ENCODE measurements at places on chromosomes 7 and 10.
A peak's percentile ranks its signal among the peaks of the same experiment; 100 is the strongest.

DNA sequence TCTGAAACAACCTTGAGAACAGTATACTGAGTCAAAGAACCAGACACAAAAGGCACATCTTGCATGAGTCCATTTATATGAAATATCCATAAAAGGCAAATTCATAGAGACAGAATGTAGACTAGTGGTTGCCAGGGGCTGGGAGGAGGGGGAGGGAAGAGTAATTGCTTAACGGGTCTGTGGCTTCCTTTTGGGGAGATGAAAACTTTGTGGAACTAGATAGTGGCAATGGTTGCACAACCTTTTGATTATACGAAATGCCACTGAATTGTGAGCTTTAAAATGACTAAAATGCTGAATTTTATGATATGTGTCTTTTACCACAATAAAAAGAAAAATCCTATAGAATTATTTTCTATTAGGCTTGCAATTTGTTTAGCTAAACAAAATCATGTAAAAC, 16.8 kb downstream of the ADRB1 start:
- DNase-seq = no peak

DNA sequence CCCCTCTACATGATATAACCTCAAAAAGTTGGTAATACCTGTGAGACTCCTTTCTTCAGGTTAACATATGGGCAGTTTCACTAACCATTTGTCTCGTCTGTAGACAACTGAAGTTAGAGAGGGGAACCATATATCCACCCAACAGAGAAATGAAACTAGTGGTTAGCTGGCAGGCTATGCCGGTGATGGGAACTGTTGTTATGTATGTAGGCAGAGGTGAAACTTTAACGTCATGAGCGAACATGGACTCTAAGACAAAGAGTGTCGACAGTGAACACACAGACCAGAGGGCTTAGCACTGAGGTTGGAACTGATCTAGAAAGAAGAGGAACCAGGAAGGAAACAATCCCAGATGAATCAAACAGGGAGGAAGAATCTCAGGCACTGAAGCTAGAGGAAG, 112.4 kb downstream of the ELMO1 start:
- no peak for DNase-seq

GRCh38 chr7:49294611-49295010, 370.3 kb downstream of the CDC14C start:
- DNase-seq = no peak

DNA sequence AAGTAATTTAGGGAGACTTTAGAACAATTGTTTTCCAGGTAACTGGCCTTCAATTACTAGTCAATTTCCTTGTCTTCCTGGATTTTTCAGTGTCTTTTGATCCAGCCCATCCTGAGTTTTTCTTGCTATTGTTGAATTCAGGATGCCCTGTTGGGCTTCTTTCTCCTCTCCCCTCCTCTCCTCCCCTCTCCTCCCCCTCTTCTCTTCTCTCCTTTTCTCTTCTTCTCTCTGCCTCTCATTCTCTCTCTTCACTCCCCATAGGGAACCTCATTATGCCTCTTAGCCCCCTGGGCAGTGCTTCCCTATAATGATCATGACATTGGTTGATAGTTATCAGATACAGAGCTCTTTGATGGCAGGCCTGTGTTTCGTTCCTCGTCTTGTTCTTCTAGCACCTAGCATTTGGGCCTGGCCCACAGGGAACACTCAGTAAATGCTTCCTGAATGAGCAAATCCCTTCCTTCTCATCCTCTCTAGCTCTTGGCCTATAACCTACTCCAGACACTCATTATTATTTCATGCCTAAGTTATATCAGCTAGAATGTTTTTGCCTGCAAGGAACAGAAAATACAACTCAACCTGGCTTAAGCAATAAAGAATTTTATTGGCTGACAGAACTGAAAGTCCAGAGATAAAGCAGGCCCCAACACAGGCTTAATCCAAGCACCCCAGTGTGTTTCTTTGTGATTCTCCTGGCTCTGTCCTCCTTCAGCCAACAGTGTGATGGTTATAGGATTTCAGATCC, 56.8 kb downstream of the CACNB2 start:
- DNase-seq = no peak

DNA sequence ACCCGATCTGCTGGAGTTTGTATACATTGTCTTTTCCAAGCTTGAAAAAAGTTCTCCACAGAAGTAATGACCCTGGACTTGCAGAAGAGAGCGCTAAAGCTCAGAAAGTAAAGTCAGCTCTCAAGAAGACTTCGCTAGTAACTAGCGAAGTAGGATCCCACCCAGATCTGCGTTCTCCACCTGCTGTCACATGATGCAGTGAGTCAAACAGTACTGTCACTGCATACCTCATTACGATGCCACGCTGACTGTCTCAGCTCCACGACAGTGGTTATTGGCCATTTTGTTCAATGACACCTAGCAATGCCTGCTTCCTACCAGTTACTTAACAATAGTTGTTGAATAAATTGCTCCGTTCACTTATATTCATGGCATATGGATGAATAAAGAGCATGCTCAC, 29.7 kb upstream of the SEC61G start:
- DNase-seq = peak; percentile 58

DNA sequence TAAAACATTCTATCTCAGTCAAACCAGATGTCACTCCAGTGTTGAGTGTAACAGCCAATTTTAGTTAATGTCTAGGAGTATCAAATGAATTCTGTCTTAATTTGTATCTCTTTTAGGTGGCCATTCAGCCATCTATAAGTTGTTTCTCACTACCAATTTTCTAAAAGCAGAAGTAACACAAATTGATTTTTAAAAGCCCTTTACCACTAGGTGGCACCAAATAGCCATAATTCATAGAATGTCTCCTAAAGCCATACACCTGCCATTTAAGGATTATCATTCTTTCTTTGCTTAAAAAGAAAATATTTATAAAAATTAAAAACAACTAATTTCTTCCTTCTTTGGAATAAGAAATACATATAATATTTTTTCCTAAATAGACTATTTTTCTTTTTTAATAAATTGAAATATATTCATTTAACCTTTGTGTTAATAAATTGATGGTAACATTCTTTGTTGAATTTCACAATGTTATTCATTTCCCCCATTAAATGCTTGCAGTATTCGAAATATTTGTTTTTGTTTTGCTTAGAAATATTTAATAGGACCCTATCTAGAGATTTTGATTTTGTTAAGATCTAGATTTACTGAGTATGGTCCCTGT, 107.8 kb upstream of the PPP1R3A start:
- peak; percentile 77 for DNase-seq

DNA sequence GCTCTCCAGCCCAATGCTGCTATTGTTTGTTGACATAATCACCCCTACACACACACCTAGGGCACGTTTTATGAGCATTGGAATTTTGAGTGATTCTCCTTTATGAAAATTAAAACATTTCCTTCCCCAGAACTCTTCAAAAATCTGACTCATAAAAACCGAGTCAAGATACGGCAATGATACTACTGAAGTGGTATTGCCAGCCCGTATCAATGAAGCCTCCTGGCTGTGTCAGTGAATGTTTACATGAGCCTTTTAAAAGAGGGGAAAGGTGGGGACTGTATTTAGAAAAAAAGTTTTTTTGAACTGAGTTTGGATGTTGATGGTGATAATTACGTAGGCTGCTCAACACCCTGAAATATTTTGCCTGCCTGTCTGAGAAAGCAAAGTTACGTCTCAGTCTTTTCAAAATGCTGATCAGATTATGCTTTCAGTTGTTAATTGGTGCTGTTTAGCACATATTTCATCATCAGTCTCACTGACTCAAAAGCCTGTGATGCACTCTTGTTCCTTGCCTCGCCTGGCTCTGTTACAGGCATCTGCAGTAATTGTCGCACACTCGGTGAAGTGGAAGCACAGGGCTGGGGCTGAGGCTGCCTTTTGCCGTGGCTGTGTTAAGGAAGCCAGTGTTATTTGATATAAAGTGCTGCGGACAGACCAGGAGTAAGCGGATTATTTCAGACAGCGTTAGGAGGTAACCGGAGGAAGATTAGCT, 157.4 kb upstream of the TCF7L2 start:
- no peak for DNase-seq

DNA sequence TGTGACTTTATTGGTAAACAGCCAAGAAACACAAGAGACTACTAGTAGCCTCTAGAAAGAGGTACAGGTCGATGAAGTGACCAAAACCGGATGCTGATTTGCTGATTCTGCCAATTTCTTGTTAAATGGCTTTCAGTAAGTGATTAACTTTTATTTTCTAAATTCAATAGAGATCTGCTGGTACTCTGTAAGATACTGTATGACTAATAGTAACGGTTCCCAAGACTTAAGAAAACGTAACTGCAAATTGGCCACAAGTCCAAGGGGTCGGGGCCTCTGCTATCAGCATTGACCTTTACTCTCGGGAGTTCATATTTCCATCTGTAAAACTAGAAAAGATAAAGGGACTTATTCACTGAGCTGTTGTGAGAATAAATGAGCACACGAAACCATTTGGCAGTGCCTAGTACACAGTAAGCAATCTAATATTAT, 1.4 kb downstream of the FAM3C start:
- no peak for DNase-seq

DNA sequence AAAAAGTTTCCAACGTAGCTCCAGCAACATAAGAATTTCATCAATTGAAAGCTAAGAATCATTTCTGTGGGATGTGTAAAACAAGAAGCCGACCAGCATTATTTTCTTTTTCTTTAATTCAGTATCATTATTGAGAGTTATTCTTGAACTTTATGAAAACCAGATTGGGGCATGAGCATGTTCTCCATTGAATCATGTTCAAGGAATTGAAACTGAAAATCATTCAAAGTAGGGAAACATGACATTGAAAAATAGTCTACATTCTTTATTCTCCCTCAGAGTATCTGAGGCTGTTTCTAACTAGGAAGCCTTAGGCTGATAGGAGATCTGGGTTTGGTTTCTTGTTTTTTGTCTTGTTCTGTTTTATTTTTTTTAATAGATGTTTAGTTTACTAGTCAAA, 253.7 kb downstream of the DYNC1I1 start:
- DNase-seq = no peak

DNA sequence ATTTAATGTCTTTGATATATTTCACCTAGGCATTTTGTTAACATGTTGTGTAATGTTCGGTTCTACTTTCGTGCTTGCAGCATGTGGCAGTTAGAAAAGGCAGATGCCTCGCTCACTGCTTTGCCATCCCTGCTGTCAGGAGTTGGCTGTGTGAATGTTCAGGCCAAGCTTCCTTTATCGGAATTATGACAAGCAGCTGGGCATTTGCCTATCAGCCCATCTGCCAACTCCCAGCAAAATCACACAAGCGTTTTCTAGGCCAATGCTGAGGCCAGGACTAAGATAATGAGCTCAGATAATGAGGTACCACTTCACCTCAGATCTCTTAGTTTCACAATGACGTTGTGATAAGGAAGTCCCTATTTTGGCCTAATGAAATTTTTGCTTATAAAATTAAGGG, 212.7 kb upstream of the FAM3C start:
- DNase-seq = no peak

GRCh38 chr7:81627536-81628287, 142.1 kb downstream of the HGF start:
- DNase-seq = no peak

DNA sequence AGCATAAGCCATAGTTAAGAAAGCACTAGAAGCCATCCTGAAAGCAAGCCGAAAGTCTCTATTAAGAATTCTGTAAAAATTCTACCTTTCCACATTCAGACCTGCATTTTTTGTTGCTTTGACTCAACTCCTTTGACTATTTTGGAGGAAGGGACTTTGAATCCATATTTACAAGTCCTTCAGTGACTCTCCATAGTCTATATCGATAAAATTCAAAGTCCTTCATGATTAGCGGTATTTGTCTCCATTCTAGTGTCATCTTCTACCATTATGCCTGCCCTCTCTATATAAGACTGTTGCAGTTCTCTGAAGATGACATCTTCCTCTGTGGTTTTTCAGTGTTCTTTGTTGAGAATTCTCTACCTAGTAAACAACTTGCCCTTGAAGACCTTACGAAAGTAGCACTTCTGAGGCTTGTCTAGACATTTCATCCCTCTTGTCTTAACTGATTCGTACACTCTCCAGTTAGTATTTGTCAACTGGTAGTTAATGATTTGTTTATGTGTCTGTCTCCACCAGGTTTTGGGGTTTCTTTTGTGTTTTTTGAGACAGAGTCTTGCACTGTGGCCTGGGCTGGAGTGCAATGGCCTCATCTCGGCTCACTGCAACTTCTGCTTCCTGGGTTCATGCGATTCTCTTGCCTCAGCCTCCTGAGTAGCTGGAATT, 1.7 kb downstream of the CCSER2 start:
- no peak for DNase-seq

- no peak for DNase-seq
These were observed 23.8 kb downstream of the MAPK8 start for GRCh38 chr10:48330269-48330668.

- no peak for DNase-seq
These were observed 81.5 kb downstream of the ARL4A start for GRCh38 chr7:12768948-12769347.

- no peak for DNase-seq
These were observed 117.9 kb downstream of the SLIT1 start for GRCh38 chr10:97067716-97068391.

- DNase-seq = no peak
These were observed 41.1 kb downstream of the GARS1 start for GRCh38 chr7:30635798-30636197.

GRCh38 chr10:59127991-59128390, 48.5 kb upstream of the PHYHIPL start:
- no peak for DNase-seq

DNA sequence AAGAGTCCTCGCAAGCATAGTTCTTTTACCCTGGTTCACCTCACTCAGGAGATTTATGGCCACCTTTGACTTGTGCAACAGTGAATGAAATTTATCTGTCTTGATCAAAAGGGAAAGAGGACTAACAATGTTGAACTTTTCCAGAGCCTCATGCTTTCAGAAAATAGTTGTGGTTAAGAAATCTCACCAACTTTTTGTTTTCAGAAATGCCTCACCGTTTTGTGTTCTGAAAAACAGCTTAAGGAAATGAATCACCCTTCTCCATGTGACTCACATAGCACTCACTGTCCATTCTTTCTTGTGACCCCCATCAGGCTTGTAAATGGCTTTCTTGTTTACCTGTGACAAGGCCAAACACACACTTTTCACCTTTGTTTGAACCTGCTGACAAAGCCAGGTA, 148.6 kb upstream of the FAM3C start:
- peak; percentile 23 for DNase-seq

DNA sequence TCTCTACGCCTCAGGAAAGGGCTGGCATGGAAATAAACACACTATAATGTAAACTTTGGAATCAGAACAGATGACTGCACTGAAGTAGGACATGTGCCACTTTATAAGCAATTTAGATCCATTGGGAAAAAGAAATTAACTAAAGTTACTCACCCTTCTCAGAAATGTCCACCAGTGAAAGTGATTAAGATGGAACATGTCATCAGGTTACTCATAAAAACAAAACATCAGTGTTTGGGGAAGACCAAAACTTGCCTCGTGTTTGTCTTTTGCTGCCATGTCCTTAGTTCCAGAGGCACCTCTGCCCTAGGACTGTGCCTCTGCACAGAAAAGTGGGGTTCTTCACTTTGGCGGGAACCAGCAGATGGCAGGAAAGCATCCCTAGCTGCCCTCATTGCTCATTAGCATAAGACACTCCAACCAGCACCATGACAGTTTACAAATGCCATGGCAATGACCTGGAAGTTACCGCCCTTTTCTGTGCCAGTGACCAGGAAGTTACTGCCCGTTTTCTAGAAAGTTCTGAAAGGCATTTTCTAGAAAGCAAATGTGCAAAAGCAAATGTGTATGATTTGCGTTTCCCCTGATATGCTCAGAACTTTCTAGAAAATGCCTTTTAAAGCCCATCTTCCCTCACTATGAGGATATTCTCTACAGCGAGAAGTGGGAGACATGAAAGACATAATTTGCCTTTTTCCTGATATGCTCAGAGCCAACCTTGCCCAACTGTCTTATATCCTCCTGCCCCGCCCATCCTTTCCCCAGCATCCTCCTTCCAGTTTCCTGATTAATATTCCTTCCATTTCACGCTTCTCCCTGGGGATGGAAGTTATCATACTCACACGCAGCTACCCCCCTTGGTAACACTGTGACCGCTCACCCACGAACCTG, 258.2 kb downstream of the USP6NL start:
- DNase-seq = no peak
